ENCODE measurements at places on chromosomes 3 and 15.
A peak's percentile ranks its signal among the peaks of the same experiment; 100 is the strongest.

- DNase-seq: no peak
Observed at GRCh38 chr3:8743911-8744310, 10.3 kb downstream of the CAV3 start.

DNA sequence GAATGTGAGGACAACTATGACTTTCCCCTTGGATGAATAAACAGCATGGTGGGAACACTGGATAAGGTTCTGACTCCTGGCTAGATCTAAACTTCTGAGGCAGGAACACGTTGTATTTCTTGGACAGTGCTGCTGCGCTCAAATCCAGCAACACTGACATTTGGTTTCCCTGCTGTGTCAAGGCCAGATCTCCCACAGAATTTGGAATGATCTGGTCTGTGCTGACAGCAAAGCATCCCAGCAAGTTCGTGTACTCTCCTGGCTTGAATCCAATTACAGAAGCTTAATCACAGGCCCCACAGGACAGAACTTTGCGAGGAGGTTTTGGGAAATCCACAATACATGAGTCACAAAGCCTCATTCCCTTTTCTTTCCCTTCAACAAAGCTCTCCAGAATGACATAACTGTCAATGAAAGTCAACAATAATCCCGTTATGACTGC is 92.5 kb downstream of the ADAMTS9 start:
- no peak for DNase-seq

DNA sequence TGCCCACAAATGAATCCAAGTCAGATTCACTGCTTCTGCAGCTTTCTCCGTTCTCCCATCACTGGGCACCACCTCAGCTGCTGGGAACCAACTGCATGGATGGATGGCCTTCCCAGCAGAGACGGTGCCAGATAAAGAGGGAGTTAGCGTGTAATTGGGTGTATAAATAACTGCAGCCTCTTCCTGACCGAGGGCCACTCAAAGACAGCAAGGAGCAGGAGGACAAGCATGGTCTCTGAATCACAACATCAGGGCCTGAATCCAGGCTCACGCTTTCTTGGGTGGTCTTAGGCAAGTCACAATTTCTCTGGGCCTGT is 31.7 kb downstream of the TSPAN3 start:
- DNase-seq: no peak

GRCh38 chr3:175951047-175951694 is 1092.0 kb downstream of the NAALADL2 start:
- no peak for DNase-seq

- peak; percentile 97 for DNase-seq
Observed at GRCh38 chr15:70097321-70098152, at the start of gene TLE3. TLE3 (minus strand) TSS chr15:70097917; CDS start chr15:70096798, 1,119 bp downstream.

DNA sequence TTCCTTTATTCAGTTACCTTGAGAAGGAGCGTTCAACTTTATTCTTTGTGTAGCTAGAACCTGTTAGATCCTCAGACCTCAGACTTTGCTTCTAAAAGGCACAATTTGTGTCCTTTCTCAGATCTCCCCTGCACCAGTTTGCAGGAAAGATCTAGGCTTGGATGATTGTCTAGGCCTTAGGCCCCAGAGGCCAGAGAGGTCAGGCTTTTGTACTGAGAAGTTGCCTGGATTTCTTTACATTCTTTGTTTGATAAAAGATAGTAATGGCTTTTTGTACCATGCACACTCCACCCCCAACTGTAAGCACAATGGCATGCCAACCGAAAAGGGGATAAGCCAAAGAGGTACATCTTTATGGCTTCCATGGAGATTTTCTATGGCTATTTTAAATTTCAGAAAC is 719.6 kb upstream of the NR2F2 start:
- no peak for DNase-seq

Data from activated CD4-positive, alpha-beta T cell treated with anti-CD3 and anti-CD28 coated beads for 4 hours (primary cell).